Kidney (tissue), 22 donors: ENCODE measurements at places on chromosomes 16 and 17. TPM values are rescaled to one million over a fixed set of nuclear protein-coding genes. Genes with fewer than 3 reads are reported as not detected.

Gene WNT9B
- 1.9 TPM for polyA plus RNA-seq

DNA sequence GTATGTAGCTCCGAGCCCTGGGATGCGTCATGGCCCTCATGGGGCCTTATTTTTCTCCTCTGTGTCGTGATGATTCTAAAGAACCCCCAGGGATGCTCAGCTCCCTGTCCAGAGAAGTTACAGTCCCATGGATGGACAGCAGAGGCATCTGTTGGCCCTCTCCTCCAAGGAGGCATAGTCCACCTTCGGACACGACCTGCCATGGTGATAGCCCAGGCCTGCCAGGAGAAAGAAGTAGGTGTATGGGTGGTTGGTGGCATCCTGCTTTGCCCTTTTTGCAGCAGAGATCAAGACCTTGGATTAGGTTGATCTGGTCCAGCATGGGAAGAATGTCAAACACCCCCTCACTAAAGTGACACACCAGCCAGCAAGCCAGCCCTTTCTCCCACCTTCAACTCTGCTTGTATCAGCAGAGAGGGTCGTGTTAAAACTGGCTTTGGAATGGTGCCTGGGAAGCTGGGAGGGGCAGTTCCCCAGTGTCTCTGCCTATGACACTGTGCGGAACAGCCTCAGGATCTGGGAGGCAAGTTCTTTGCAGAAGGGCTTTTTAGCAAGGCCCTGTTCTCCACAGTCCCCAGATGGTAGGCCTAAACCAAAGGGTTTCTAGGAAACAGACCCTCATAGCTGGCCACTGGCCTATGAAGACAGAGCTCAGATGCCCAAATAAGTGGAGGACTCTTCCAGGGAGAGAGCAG, 259.9 kb upstream of the RPL38 start:
- DNase-seq = no peak

- DNase-seq = no peak
Observed at GRCh38 chr17:53426505-53426904, 396.2 kb upstream of the KIF2B start.

Gene FOXL1
- 0.52 TPM for polyA plus RNA-seq

- no peak for DNase-seq
Observed at GRCh38 chr16:12845282-12845681, 41.6 kb upstream of the CPPED1 start.
